Astrocyte of the hippocampus (primary cell): ENCODE measurements at places on chromosomes 16 and 17.

- DNase-seq, result no peak
Measured at GRCh38 chr17:4407216-4407615, 26.5 kb upstream of the SPNS3 start.

DNA sequence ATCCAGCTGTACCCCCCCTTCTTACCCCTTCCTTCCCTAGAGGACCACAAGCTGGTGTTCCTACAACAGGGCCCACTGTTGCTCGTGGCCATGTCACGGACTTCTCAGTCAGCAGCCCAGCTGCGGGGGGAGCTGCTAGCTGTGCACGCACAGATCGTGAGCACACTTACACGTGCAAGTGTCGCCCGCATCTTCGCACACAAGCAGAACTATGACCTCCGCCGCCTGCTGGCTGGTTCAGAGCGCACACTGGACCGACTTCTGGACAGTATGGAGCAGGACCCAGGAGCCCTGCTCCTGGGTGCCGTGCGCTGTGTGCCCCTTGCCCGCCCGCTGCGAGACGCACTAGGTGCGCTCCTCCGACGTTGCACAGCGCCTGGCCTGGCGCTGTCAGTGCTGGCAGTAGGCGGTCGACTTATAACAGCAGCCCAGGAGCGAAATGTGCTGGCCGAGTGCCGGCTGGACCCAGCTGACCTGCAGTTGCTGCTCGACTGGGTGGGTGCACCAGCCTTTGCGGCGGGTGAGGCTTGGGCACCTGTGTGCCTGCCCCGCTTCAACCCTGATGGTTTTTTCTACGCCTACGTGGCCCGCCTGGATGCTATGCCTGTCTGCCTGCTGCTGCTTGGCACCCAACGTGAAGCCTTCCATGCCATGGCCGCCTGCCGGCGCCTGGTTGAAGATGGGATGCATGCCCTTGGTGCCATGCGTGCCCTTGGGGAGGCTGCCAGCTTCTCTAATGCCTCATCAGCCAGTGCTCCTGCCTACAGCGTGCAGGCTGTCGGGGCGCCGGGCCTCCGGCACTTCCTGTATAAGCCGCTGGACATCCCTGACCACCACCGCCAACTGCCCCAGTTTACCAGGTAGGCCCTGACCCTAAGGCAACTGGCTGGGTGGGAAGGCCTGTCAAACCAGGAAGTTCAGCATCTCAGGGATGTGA, 3.6 kb downstream of the MON1B start:
- no peak for DNase-seq

DNA sequence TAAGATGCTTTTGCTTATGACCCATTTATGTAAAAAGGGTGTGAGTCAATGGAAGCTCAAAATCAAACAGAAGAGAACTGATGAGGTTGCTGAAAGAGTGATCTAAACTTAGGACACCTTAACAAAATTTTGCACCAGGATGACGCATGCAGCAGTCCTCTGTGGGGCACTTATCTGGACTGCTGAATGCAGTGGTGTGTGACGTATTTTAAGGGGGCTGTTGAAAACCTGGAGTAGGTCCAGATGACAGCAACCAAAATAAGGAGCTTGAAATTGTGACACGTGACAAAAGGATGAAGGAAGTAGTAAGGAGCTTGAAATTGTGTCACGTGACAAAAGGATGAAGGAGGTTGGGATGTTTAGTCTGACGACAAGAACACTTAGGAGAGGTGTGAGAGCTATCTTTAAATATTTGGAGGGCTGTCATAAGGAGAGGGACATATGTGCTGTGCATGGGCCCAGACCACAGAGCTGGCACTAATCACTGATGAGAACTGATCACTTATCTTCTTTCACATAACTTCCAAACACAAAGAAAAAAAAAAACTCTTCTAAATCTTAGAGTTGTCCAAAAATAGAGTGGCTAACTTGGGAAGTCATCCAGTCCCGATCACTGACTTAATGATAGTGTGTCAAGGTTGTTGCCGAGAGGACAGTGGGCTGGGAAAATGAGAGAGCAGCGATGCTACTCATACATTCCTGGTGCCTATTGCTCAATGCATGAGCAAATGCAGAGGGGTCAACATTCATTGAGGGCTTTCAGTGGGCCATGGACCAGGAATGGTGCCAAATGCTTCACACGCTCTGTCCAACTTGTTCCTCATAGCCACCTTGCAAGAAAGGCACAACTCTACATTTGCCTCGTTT, 264.2 kb upstream of the ZFHX3 start:
- DNase-seq, result no peak

GRCh38 chr16:85180827-85181738, 68.8 kb upstream of the CIBAR2 start:
- no peak for DNase-seq
